ENCODE measurements at places on chromosomes 6 and 20.

GRCh38 chr6:43105538-43106222 lies 29.6 kb downstream of the PTK7 start:
- DNase-seq, result no peak

DNA sequence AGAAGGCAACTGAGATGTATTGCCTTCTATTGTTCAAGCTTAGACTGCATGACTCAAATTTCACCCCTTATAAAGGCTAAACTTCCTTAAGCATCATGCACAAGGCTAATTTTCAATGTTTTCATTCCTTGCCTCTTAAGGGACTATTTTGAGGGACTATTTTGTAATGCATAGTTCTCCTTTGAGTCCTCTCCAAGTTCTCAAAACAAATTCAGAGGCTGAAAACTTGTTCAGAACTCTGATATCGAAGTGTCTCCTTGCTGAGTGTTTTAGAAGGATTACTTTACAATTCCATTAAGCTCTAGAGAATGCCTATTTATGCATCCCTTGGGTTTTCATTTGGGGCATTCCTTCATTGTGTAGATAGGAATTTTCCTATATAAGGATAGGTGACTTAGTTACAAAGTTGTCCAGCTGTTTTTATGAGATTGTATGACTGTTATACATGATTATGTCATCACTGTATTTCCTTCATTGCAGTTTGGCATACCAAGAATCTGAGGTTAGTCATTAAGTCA lies 41.7 kb downstream of the COL19A1 start:
- no peak for DNase-seq

DNA sequence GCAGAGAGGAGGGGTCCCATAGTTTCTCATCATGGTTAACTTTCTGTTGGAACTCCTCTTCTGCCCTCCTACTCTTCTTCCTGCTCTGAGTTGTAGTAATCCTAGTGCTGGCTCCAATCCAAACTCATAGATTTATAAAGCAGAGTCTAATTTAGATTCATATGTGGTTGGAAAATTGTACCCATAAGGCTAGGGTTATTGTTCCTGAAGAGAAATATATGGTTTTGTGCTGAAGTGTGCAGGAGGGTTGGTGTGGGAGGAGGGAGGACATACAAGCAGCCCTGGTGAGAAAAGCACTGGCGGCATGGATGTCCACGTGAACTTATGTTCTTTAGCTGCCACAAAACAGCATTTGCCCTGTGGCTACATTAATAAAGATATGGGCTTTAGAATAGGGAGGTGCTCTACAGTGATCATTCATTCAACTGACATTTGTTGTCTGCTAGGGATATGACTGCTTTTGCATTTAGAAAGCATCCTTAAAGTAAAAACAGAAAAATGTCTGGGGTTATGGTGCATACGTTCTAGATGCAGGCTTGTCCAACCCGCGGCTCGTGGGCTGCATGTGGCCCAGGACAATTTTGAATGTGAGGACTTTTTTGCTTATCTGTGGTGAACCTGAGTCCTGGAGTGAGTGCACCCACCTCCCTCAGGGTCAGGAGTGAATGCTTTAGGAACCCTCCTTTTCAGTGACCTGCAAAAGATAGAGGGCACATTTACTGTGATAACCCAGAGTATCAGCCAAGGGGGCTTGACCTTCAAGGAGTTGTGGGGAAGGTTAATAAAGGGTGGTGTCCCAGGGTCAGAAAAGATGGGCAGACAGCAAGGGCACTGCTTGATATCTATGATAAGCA lies 4.1 kb downstream of the HLA-A start:
- no peak for DNase-seq

- DNase-seq, result no peak
These were observed 12.1 kb upstream of the ITPR3 start for GRCh38 chr6:33609019-33609418.

DNA sequence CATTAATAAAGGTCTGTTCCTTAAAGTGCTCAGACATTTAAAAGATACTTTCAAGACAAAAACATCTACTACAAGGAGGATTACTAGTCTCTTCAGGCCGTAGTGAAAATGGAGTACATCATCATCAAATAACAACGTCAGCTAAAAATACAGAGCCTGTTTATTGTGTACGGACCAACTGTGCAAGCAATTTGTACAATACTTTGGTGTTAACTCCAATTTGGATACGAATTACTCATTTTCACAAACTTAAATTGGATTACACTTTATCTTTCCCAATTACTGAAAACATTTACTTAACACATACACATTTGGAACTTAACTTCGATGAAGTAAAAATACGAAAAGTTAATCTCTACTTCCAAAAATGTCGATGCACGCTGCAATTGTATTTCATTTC lies 802 bp downstream of the CYP39A1 start:
- DNase-seq, result no peak

GRCh38 chr6:157514659-157515496 lies 133.9 kb downstream of the ZDHHC14 start:
- DNase-seq, result no peak

GRCh38 chr20:43160941-43161340 lies 28.8 kb downstream of the PTPRT start:
- no peak for DNase-seq

DNA sequence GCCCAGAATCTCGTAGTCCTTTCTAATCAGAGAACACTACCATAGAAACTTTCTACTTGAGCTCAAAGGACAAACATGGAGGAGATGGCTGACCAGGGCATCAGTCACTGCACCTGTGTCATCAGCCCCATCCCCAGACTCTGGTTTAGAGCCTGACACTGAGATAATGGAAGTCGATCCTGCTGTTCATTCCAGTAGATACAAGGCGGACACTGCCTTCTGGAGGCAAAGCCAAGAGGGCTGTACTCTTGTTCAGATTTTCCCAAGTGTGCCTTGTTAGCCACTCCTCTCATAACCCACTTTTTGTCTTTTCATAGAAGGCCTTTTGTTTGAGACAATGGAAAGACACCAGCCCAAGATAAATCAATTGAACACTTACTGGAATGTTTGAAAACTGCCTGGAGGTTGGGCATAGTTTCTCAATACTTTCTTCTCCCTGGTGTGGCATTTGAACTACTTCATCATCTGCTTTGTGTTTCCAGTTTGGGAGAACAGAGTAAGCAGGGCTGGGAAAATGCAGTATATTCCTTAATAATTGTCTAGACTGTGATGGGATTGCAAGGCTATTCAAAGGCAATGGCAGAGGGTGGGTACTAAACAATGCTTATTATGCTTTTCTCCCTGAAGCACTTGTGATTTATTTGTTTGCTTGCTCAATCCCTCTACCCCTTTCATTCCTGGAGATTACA lies 99.7 kb downstream of the CLIC5 start:
- no peak for DNase-seq

GRCh38 chr6:699319-699718 lies 6.4 kb upstream of the EXOC2 start:
- DNase-seq, result no peak

DNA sequence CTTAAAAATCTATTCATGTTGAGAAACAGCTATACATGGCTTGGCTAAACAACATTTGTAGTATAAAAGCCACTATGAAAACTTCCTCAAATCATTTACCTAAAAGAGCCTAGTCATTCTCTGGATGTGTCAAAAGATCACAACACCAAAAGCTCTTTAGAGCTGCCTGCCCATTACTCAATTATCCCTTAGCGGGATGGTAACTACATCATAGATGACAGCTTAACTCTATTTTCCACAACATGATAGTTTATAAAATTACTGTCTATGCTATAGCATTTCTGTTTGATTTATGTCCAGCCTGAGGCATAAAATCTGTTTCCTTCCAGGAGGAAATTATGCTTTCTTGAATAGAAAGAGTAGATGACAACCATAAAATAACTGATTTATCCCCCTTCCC lies 777.6 kb upstream of the HS3ST5 start:
- DNase-seq, result no peak

- DNase-seq, result no peak
These were observed 27.9 kb upstream of the SPDEF start for GRCh38 chr6:34583861-34584604.

- DNase-seq, result no peak
These were observed 676.9 kb downstream of the HACE1 start for GRCh38 chr6:104182811-104183210.

- DNase-seq, result no peak
These were observed 105.3 kb downstream of the PRDM13 start for GRCh38 chr6:99711925-99712324.

- DNase-seq, result no peak
These were observed 18.9 kb downstream of the NEDD9 start for GRCh38 chr6:11213422-11214021.

- no peak for DNase-seq
These were observed 44.5 kb downstream of the UST start for GRCh38 chr6:148791372-148791771.

- no peak for DNase-seq
These were observed 13.8 kb downstream of the RNF144B start for GRCh38 chr6:18400831-18401446.

DNA sequence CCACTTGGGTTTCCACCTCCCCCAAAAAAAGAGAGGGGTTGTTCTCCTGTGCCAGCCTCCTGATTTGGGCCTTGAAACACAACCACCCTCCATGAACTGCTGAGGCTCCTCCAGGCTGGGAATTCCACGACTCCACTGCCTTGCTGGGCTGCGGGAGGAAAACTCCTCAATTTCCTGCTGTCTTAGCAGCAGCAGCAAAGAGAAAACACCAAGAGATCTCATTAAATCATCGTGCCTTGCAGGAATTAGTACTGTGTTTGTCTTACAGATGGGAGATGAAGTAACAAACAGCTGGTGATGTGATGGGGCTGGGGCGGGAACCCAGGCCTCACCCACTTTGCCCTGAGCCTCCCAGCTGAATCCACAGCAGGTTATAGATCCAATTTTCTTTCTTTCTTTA lies 29.0 kb downstream of the BPIFB1 start:
- DNase-seq, result no peak
